ENCODE measurements at places on chromosomes 11 and 22.

- no peak overlapping the region for H3K4me3 ChIP-seq
- peaks cover 12% of the 10 kb centered on the region for H3K4me1 ChIP-seq
- no peaks in the 10 kb centered on the region for H3K36me3 ChIP-seq
- no peak overlapping the region for H3K27ac ChIP-seq
- DNase-seq, result no peak
These were observed 24.0 kb downstream of the KCTD21 start for GRCh38 chr11:78164471-78164870.

GRCh38 chr11:8828580-8829361 is 82.2 kb upstream of the AKIP1 start:
- no peaks in the 10 kb centered on the region for H3K36me3 ChIP-seq
- H3K4me3 ChIP-seq, result no peak overlapping the region
- H3K4me1 ChIP-seq, result peaks cover 34% of the 10 kb centered on the region
- no peak for DNase-seq
- H3K27me3 ChIP-seq, result no peaks in the 10 kb centered on the region

- H3K27me3 ChIP-seq, result no peaks in the 10 kb centered on the region
- no peak overlapping the region for H3K4me3 ChIP-seq
- DNase-seq, result no peak
- no peaks in the 10 kb centered on the region for H3K36me3 ChIP-seq
- no peaks in the 10 kb centered on the region for H3K4me1 ChIP-seq
These were observed 265.3 kb downstream of the FAT3 start for GRCh38 chr11:92489826-92490399.

GRCh38 chr11:16741473-16741872 is 3.0 kb downstream of the C11orf58 start:
- no peak for DNase-seq
- H3K27me3 ChIP-seq, result no peaks in the 10 kb centered on the region
- no peak overlapping the region for H3K27ac ChIP-seq
- H3K36me3 ChIP-seq, result peaks cover 70% of the 10 kb centered on the region
- peaks cover 12% of the 10 kb centered on the region for H3K4me1 ChIP-seq
- H3K4me3 ChIP-seq, result no peak overlapping the region
